ENCODE measurements at places on chromosomes 6 and 20.

DNA sequence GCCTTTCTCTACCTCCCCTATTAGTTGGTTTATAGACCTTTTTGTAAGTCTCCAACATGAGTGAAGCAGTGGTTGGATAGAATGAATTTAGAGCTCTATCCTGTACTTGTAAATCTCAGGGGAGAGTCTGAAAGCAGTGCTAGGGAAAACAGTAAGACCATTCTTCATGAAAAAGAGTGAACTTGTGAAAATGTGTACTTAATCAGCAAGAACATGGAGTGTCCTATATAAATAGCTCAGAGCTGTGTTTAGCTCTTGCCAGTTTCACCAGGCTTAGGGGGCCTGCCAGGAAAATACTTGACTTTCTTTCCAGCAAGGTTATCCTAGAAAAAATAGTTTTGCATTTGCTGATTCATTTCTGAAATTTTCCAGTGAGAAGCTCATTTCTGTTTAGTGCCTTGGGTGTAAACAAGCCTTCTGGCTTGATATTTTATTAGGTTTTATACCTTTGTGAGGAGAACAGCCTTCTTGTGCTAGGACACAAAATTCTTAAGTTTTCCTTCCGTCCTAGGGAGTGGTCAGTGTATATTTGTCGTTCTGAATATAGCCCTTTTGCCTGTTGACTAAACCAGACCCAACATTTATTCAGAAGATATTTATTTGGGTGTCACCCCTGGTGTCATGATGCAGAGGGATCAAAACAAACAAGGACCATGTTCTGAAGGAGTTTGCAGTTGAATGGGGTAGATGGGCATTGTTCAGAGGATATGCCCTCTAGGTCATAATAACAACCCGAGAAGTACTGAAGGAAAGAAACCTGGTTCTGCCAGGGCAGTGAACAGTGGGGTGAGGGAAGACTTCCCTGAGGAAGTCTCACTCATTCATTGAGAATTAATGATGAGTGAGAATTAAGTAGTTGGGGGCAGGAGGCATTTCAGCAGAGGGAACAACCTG, 7.6 kb downstream of the ARFGEF2 start:
- no peak for DNase-seq

- no peak for DNase-seq
Measured at GRCh38 chr6:122829456-122829855, 40.4 kb downstream of the SMPDL3A start.

DNA sequence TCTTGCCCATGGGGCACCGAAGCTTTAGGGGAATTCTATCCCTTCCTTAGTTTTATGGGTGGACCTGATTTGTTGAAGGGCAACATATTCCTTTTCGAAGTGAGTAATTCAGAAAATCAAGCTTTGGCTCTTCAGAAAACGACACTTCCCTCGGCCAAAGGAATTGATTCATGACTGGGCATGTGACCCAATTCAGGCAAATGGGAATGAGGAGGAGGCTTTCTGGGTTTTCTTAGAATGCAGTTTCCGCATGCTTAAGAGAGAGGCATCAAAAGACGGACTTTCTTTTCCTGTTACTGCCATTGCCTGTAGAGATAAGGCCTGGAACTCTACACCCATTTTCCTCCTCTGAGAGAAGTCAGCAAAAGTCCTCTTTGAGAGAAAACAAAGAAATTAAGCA, 179.5 kb downstream of the RFPL4B start:
- DNase-seq, result no peak

DNA sequence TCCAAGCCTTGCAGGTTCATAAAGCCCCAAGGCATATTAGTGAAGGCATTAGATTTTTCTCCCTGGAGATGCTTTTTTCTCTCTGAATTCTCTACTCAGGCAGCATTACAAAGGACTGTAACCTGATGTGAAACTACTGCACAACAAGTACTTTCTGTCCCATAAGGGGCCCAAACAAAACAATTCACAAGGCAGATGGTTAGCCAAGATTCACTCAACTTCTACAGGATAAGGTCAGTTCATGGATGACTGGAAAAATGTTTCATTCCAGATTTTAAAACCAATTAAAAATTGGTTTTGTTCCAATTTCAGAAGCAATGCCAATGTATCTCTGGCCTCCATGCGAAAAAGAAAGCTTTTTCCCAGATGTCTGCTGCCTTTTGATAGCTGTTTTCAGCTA, 181.8 kb downstream of the KHDC1L start:
- no peak for DNase-seq

DNA sequence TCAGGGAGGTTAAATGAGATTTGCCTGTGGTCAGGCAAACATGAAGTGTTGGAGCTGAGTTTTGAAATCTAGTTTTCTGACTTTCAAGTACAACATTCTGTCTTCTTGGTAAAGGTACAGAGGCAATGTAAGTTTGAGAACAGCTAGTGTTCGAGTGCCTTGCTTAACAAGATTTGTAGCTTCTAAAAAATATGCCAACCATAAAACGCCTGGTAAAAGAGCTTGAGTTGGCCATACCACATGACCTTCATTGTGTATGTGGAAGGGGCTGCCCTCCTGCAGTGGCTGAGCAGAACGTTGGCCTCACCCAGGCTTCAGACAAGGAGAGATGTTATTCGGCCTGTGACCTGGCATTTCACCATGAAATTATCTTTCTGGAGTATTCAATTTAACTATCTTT, 86.5 kb downstream of the MAP7 start:
- DNase-seq, result no peak

DNA sequence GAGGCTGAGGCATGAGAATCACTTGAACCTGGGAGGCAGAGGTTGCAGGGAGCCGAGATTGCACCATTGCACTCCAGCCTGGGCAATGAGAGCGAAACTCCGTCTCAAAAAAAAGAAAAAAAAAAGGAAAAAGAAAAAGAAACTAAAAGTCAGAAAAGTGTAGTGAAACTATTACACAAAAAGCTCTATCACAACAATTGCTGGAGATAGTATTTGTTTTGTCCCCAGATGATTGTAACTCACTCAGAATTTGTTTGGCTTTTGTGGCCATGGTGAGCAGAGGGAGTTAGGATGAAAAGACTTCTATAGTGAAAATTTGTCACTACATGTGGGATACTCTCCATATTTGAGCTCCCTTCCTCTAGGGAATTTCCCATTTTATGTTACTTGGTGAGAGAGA, 5.2 kb upstream of the GOPC start:
- no peak for DNase-seq

DNA sequence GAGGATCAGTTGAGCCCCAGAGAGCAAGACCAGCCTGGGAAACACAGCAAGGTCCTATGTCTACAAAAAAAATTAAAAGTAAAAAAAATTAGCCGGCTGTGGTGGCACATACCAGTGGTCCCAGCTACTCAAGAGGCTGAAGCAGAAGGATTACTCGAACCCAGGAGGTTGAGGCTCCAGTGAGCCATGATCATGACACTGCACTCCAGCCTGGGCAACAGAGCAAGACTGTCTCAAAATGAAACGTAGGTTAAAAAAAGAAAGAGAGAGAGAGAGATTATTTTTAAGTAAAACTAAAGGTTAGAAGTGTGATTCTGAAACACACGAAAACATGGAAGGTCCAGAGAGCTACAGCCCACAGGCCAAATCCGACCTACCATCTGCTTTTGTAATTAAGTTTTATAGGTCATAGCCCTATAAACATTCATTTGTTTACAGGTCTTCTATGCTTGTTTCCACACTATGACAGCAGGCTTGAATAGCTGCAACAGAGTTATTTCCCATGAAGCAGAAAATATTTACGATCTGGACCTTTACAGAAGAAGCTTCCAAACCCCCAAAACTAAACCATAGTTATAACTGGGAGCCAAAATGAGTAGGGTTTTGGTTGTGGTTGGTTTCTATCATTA, 279.7 kb downstream of the GMDS start:
- DNase-seq, result no peak

- no peak for DNase-seq
Measured at GRCh38 chr20:7174554-7174953, 407.1 kb downstream of the BMP2 start.

GRCh38 chr20:64245746-64246595, 9.6 kb upstream of the PCMTD2 start:
- DNase-seq, result no peak

DNA sequence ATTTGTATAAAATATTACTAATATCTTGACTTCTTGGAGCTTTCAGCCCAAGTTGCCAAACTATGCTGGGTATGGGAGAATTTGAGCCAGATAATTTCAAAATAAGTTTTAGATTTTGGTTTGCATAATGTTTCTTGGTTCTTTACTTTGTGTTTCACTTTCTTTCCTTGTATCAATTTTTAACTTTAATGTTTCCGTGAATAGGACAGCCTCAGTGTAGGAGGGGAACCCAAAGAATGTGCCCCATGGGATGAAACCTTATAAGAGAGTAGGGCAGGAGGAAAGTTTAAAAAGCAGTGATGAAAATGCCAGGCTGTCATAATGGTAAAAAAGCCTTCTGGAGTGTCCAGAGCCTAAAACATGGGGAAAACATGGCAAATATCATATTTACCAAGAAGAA, 252.4 kb upstream of the IRAK1BP1 start:
- DNase-seq, result no peak

GRCh38 chr6:164756142-164756541, 553.3 kb downstream of the C6orf118 start:
- DNase-seq, result no peak

GRCh38 chr6:150256618-150257272, 112.1 kb upstream of the IYD start:
- no peak for DNase-seq

DNA sequence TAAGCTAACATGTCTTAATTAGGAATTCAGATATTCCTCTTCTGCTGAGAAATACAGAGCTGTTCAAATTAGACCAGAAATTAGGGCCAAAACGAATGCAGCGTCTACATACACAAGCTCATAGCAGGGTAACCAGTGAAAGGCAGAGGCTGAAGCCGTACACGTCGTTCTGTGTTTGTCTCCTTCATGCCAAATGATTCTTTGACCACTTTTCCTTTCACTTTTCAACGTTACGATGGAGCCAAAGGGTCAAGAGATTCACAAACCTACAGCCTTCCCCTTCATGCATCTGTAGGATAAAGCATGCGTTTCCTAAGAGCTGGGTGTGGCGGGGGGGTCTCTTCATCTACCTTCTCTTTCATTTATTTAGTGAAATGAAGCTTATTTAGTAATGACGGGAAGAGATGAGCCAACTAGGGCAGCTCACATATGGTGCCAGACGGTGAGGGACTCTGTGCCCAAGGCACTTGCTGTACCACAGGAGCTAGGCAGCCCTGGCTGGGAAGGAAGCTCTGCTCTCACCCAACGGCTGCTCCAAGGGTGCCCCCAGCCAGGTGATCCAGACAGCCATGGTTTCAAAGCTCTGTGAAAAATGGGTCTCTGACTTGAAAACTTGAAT, 178.0 kb downstream of the ATXN1 start:
- DNase-seq, result no peak

GRCh38 chr20:45223136-45223535, 2.0 kb downstream of the SEMG2 start:
- no peak for DNase-seq

- no peak for DNase-seq
Measured at GRCh38 chr20:24112360-24112759, 123.8 kb upstream of the GGTLC1 start.

DNA sequence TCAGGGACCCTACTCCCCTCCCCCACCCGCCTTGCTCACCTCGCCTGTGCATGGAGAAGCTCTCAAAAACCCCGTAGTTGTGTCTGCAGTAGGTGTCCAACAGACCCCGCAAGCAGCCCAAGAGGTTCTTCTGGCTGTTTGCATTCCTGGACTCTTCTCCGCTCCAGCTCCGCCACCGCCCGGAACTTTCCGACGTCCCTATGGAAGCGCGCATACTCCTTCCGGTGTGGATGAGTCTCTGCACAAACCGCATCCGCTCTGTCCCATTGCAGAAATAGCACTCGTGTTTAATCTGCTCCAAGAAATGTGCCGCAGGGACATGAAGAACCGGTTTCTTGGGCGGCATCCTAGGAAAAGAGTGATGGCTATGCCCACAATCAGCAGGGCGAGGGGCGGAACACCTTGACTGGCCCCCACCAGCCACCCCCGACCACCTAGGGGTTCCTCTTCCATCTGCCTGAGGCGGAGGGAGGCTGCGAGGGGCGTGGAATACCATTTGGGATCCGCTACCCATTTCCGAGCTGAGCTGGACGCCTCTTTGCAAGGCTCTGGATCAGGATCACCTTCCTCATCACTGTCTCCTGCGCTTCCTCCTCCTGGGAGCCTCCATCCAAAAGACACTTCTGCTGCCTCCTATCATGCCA, 20.2 kb downstream of the HLA-DRA start:
- DNase-seq, result no peak

GRCh38 chr6:82408952-82409431, 45.4 kb downstream of the TPBG start:
- DNase-seq, result no peak

- no peak for DNase-seq
Measured at GRCh38 chr6:35972471-35973367, 51.7 kb downstream of the SLC26A8 start.

- DNase-seq, result no peak
Measured at GRCh38 chr6:54301770-54302169, 6.5 kb upstream of the TINAG start.

GRCh38 chr6:103269581-103269980, 1590.1 kb downstream of the HACE1 start:
- DNase-seq, result no peak

GRCh38 chr20:41063442-41063841, 34.8 kb downstream of the TOP1 start:
- DNase-seq, result no peak

GRCh38 chr6:21478883-21479539, 114.5 kb upstream of the SOX4 start:
- DNase-seq, result no peak

- DNase-seq, result no peak
Measured at GRCh38 chr6:32679492-32679891, 13.0 kb upstream of the HLA-DQB1 start.

DNA sequence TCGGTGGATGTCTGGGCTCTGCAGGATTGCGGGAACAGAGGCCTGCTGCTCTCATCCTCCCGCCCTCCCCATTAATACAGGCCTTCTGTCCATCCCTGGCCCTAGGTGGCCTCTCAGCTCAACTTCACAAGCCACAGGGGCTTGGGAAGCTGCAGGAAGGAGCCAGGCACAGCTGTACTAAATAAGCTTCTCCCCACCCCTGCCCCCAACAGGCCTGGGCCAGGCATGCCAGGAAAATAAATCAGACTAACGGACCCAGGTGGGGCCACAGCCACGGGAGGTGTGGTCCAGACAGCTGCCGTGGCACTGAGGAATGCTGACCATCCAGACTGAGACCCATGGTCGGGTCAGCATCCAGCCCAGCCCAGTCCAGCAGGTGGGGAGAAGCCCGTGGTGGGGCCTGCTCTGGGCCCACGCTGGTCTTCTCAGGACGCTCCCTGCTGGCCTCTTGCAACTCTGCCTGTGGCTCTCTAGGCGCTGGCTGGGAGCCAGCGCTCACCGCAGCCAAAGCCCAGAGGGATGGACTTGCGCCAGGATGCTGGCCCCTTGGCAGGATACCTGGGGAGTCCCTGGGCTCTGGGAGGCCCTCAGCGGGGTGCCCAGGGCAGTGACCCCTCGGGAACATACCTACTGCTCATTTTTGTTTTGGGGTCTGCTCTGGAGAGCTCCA, 8.6 kb upstream of the YTHDF1 start:
- DNase-seq, result no peak

- no peak for DNase-seq
Measured at GRCh38 chr6:156807028-156807427, 29.9 kb downstream of the ARID1B start.

Measured in activated CD8-positive, alpha-beta memory T cell treated with anti-CD3 and anti-CD28 coated beads for 4 hours (primary cell).